A549 treated with GW870086 at 1 μM for 4 hours (cell line): ENCODE measurements at places on chromosomes 4 and X. TPM values are rescaled to one million over a fixed set of nuclear protein-coding genes. Genes with fewer than 3 reads are reported as not detected.

PPP2R2C gene
- total RNA-seq = 29.0 to 39.1 TPM (median 34.8 TPM) in 5 replicates

SCOC gene
- total RNA-seq = 19.7 to 36.7 TPM (median 31.5 TPM) in 5 replicates

ETDA gene
- total RNA-seq = not detected in 5 replicates

TDO2 gene
- 0.38 to 1.2 TPM (median 0.60 TPM) in 5 replicates for total RNA-seq

MAGEB10 gene
- total RNA-seq = not detected in 5 replicates

FHIP1A gene
- 0.08 to 0.42 TPM (median 0.16 TPM) in 5 replicates for total RNA-seq

ZRSR2 gene
- total RNA-seq = 10.2 to 11.6 TPM (median 10.6 TPM) in 5 replicates

USP17L12 gene
- total RNA-seq = not detected in 5 replicates

TMEM154 gene
- 0.02 to 0.13 TPM (median 0.05 TPM) in 4 of 5 replicates, not detected in the other for total RNA-seq
